ENCODE measurements at places on chromosomes 6 and 20.
A peak's percentile ranks its signal among the peaks of the same experiment; 100 is the strongest.

- DNase-seq = peak; percentile 17
Observed at GRCh38 chr6:3919130-3919628, 70.0 kb downstream of the FAM50B start.

DNA sequence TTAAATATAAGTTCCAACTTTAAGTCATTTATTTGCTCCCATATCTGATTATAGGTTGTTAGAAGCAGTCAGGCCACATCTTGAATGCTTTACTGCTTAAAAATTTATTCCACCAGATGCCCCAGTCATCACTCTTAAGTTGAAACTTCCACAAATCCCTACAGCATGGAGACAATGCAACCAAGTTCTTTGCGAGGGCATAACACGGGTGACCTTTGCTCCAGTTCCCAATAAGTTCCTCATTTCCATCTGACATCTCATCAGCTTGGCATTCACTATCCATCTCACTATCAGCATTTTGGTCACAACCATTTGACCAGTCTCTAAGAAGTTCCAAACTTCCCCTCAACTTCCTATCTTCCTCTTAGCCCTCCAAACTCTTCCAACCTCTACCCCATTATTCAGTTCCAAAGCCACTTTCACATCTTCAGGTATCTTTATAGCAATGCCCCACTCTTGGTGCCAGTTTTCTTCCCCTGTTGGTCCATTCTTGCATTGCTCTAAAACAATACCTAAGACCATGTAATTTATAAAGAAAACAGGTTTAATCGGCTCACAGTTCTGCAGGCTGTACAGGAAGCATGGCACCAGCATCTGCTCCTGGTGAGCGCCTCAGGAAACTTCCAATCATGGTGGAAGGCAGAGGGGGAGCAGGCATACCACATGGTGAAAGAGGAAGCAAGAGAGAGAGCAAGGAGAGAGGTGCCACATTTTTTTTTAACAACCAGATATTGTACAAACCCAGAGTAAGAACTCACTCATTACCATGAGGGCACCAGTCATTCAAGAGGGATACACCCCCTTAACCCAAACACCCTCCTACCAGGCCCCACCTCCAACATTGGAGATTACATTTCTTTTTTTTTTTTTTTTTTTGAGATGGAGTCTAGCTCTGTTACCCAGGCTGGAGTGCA is 15.9 kb upstream of the ITPR3 start:
- no peak for DNase-seq

GRCh38 chr6:105560611-105561066 is 157.8 kb upstream of the PREP start:
- DNase-seq = peak; percentile 72

- peak; percentile 64 for DNase-seq
Observed at GRCh38 chr6:112690497-112691202, 343.5 kb downstream of the RFPL4B start.

DNA sequence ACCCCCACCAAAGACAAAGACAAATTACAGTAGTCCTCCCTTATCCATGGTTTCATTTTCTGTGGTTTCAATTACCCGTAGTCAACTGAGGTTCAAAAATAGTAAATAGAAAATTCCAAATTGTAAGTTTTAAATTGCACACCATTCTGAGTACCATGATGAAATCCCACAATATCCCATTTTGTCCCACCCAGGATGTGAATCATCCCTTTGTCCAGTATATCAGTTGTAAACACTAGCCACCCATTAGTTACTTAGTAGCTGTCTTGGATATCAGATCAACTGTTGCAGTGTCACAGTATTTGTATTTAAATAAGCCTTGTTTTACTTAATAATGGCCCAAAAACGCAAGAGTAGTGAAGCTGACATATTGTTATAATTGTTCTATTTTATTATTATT is 364.0 kb upstream of the ARID1B start:
- no peak for DNase-seq

DNA sequence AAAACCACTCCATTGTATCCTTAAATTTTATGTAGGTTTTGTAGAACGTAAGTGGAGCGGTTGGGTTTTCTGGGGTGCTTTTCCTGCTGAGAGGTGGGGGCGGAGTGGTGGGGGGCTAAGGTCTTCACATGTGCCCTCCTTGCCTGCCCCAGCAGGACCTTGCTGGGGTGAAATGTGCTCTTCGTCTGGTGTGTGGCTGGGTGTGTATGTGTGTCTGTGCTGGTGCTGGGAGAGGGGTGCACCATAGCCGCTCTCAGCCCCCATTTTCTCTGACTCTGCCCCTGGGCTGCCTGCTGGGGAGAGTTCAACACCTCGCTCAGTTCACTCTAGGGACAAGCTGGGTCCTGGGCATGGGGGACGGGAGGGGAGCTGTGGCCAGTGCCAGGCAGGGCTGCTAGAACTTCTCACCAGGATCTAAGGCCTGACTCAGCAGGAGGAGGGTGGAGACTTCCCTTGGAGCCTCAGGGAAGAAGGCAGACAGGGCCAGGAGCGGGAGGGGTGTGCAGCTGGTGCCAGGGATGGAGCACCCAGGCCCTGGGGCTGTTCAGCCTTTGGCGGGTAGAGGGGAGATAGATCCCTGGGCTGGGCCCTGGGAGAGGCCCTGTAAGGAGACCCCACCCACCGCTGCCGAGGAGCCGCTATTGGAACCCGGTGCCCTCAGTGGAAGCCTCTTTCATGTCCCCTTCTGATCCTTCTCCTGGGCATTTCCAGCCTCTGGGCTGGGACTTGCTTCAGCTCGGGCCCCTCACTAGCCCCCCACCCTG is 4.8 kb downstream of the SOX18 start:
- peak; percentile 37 for DNase-seq

- DNase-seq = peak; percentile 84
Observed at GRCh38 chr6:131946992-131947955, 3.9 kb downstream of the CCN2 start.

DNA sequence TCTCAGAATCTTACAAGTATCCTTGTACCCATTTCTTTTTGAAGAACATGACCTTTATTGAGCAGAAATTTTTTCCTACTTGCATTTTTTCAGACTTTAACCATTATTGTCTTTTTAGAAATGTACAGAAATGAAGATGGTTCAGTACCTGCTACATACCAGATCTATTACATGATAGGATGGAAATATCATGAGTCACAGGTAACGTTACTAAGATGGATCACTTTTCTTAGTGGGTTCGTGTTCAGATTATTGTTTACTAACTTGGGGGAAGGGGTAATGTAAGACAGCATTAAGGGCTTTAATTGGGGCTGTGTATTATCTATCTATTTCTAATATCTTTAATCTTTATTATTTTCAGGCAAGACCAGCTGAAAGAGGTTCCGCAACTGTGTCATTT is 31.9 kb downstream of the NDUFAF5 start:
- no peak for DNase-seq

- DNase-seq = no peak
Observed at GRCh38 chr6:87220997-87221396, 65.6 kb downstream of the ZNF292 start.

DNA sequence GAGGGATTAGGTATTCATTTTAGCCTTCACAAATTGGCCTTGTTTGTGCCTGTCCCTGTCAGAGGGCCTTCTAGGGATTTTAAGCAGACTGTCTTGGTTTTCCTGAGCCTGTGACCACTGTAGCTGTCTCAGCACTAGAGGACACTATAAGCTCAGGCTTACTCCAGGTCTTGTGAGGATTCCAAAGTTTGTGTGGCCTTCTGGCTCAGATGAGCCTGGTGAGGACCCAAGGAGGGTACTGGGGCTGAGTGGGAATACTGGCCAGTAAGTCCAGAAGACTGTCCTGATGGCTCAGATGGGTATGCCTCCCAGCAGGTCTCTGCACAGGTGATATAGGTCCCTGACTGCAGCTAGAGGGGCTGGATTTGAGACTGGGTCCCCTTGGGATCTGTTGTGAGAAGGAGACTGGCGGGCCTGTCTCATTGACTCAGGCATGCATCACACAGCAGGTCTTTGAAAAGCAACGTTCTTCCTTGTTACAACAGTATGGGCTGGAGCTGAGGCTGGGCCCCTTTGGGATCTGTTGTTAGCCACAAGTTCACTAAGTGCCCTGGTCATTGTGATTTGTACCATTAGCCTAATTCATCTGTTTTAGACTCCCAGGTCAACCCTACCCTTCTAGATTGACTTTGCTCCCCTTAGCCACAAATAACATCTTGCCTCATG is 26.3 kb upstream of the TFB1M start:
- DNase-seq = peak; percentile 61

DNA sequence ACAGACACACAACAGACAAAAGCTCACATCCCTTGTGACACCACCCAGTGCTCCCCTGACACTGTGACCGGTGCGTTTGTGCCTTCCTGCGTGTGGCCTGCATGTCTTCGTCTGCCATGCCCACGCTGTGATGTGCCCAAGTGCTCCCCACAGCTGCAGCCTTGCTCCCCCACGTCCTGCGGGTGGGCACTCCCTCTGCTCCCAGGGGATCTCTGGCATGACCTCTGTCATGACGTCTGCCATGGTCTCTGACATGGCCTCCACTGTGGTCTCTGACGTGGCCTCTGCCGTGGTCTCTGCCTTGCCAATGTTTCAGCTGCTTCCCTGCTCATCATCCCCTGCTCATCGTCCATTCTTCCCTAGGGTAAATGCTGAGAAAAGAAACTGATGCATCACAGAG is 200.9 kb downstream of the DLL1 start:
- DNase-seq = no peak

GRCh38 chr6:168562576-168563151 is 121.7 kb downstream of the SMOC2 start:
- no peak for DNase-seq

- no peak for DNase-seq
Observed at GRCh38 chr6:43981363-43981990, 145.8 kb downstream of the MRPL14 start.

GRCh38 chr6:13013681-13014503 is 297.3 kb downstream of the PHACTR1 start:
- no peak for DNase-seq

GRCh38 chr6:95133578-95133977 is 443.8 kb upstream of the MANEA start:
- peak; percentile 8 for DNase-seq

DNA sequence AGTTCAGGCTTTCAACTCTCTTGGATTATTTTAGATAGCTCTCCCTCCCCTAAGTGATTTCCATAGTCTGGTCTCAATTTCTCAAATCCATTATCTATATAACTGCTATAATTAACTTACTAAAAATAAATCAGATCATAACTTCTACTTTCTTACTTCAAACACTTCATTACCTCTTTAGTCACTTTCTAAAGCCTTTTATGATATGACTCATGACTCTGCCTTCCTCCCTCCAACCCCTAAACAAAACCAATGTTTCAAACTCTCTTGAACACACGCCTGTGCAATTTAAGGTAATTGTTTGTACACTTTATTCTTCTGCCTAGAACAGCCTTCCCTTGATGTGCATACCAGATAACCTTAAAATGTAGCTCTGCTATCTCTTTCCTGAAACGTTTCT is 100.5 kb downstream of the LMBRD1 start:
- DNase-seq = peak; percentile 5

- DNase-seq = no peak
Observed at GRCh38 chr6:163237110-163237509, 177.4 kb upstream of the QKI start.

GRCh38 chr6:45808917-45809316 is 206.7 kb downstream of the CLIC5 start:
- no peak for DNase-seq

DNA sequence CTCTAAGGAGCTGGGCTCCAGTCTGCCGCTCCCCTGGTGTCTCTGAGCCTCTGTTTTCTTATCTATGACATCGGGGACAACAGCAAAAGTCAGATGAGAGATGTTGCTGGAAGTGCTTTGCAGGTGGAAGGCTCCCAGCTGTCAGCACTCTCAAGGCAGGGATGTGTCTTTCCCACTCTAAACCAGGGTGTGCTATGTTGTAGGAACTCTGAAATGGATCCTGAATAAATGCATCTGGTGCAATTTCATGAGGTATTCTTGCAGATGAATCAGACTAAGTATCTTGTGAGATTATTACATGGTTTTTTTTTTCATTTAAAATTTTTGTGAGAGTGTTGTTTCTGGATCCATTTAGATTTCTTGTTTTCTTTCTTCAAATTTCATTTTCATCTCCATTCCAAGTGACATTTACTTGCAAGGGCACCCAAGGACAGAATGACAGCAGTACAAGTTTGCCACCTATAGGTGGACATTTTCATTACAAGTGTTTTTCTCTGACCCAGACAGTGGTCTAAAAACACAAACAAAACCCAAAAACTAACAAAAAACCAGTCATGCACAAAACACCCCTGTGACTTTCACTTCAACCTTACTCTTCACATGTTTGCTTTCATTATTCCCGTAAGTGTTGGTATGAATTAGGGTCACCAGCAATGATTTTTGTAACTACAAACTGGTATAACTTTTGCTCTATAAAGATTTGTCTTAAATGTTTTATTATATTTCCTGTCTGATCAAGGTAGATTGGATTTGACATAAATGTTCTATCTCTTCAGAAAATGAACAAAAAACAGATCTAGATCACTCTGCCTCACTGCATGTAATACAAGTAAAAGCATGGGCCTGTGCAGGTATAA is 14.7 kb upstream of the SIM1 start:
- DNase-seq = peak; percentile 49

DNA sequence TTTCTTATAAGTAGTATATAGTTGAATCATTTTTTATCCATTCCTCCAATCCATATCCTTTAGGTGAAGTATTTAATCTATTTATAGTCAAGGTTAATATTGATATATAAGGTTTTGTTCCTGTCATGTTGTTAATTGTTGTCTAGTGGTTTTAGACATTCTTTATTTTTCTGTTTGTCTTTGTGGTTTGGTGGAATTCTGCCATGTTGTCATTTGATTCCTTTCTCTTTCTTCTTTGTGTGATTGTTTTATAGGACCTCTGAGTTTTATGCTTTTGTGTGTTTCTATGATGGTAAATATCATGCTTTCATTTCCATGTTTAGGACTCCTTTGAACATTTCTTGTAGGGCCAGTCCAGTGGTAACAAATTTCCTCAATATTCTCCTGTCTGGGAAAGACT is 450.3 kb upstream of the BTBD3 start:
- DNase-seq = no peak

DNA sequence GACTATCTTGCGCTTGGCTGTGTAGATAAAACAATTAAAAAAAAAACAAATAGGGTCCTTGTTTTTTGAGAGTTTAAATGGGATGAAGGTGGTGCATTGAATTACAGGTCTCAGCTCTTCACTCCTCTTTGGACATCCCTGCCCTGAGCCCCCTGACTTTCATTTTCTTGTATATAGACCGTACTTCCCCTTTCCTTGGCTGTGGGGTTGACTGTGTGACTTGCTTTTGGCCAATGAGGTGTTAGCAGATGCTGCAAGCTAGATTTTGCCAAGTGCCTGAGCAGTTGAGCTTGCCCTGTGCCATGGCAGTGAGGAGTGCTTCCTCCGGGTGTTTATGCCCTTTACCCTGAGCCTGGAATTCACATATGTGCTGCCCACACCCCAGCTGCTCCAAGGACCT is 386.1 kb upstream of the ZFP64 start:
- no peak for DNase-seq

GRCh38 chr6:131635384-131636340 is 1.4 kb upstream of the ENPP3 start:
- no peak for DNase-seq

GRCh38 chr6:163744256-163744925 is 329.9 kb downstream of the QKI start:
- DNase-seq = no peak

- DNase-seq = peak; percentile 85
Observed at GRCh38 chr6:43078691-43079090, 2.6 kb downstream of the PTK7 start.
